ENCODE measurements at places on chromosomes 2 and 18.

GRCh38 chr2:172510088-172510487, 45.8 kb upstream of the PDK1 start:
- DNase-seq: no peak

DNA sequence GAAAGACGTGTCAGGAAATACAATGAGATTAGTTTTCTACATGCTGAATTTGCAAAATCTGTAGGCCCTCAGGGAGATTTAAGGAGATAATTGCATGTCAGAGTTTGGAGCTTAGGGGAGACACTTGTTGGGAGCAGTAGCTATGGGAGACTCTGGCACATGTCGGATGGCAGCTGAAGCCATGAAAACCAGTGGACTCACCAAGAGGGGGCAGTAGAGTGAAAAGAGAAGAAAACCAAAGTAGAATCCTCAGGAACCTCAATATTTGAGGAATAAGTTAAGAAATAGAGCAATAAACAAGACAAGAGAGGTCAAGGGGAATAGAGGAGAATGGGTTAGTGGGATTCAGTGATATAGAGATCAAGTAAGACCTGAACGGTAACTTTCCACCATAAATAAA, 24.8 kb downstream of the RUFY4 start:
- DNase-seq: no peak

GRCh38 chr2:139079311-139079710, 299.1 kb upstream of the NXPH2 start:
- DNase-seq: no peak

GRCh38 chr2:105412584-105412983, 13.7 kb upstream of the FHL2 start:
- DNase-seq: no peak

DNA sequence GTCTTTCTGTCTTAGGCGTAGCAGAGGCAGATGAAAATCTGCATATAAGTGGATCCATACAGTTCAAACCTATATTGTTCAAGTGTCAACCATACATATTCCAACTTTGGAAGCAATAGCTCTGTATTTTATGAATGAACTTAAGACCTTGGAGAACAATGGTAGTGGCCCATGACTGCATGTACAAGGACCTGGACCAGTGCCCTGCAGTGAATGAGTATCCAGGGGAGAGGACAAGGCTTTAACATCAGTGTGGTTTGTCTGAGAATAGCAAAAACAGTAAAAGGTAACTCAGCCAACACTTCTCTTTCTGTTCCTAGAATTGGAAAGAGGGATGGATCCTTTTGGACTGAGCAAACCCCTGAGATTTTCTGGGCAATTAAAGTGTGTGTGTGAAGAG, 230.8 kb upstream of the LINC00305 start:
- DNase-seq: no peak

- peak; percentile 45 for DNase-seq
Measured at GRCh38 chr2:64052463-64053241, 33.4 kb upstream of the VPS54 start.

DNA sequence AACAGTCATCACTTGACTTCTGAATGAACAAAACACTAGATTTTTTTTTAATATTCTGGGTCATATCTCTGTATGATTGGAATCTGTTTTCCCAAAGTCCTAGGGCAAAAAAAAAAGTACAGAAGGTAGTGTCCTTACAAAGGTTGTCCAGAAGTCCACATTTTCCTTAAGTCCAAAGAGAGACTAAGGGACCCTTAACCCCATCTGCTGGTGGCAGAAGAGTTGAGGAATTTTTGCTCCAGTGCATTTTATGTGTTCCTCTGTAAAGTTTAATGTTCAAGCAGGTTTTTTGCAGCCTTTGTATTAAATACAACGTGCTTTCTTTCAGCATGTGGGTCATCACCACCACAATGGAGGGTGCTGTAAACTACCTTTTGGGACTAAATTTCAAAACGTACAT, 215.9 kb downstream of the SP3 start:
- DNase-seq: no peak

GRCh38 chr2:85429213-85429923, 10.9 kb downstream of the SH2D6 start:
- no peak for DNase-seq

DNA sequence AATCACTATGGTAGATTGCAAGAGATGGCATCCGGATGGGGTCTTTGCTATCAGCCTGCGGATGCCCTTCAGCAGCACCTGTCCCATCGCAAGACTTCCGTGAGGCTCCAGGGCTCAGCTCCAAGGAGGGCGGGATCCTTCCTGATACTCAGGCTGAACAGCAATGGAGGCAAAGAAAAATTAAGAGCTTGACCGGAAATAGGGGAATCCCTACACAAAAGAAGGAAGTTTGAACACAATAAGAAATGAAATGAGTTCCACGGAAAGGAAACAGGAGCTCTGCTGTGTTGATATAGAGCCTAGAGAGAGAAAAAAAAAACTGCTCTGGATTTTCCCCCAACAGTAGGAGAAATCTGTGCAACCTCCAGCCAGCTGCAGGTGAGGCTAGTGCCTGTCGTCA, 91.9 kb downstream of the ARL4C start:
- no peak for DNase-seq

GRCh38 chr2:231761735-231762134, 19.3 kb downstream of the PDE6D start:
- no peak for DNase-seq

DNA sequence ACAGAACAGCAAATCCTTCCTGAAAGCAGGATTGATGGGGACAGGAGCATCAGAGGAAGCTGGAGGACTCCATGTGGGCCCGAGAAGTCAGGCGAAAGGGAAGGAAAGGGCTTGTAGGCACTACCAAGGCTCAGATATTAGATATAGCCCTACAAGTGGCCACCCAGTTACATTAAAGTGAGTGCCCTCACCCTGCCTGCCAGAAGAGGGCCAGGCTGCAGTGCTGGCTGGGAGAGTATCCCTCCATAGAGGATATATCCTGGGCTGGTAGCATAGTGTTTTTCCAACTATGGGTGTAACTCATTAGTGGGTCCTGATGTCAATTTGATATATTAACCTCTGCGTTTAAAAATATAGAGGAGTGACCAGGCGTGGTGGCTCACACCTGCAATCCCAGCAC, 285.2 kb downstream of the MYCN start:
- no peak for DNase-seq

GRCh38 chr18:50924372-50924771, 43.5 kb upstream of the ELAC1 start:
- DNase-seq: no peak

- DNase-seq: no peak
Measured at GRCh38 chr2:36655453-36655852, 41.1 kb upstream of the VIT start.

GRCh38 chr18:45571714-45572113, 43.6 kb upstream of the SLC14A2 start:
- no peak for DNase-seq

GRCh38 chr2:114610677-114611076, 168.2 kb downstream of the DPP10 start:
- DNase-seq: no peak

- DNase-seq: no peak
Measured at GRCh38 chr2:177397481-177398289, 5.1 kb downstream of the AGPS start.

GRCh38 chr2:6401301-6401700, 464.4 kb downstream of the CMPK2 start:
- DNase-seq: no peak

DNA sequence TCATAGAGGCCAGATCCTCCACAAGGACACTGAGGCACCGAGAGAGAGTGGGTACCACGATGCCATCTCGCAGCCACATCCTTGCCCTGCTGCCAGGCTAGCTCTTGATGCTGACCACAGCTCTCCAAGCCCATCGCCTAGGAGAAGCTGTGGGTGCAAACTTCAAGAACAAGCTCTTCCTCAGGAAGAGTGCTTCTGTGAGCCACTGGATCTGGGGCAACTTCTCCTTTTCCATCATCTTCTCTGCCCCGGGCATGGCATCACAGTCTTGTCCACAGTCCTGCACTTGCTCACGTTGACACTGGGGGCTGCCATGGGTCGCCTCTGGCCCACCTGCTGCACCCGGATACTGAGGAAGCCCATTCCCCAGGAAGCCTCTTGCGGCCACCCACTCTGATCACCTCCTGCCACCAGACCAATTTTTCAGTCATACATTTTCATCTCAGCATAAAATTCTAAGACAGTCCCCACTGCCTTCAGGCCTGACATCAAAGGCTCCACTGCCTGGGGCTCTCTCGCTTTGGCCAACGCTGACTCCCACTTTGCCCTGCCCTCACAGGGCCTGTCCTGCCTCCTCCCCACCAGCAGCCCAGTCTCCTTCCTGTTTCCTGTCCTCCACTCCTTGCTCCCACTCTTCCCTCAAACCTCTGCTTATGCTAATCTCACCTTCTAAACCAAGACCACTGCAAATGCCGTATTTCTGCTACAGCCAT, 243.9 kb downstream of the AFF3 start:
- DNase-seq: no peak

GRCh38 chr2:182207049-182207746, 219.6 kb downstream of the PDE1A start:
- DNase-seq: no peak

DNA sequence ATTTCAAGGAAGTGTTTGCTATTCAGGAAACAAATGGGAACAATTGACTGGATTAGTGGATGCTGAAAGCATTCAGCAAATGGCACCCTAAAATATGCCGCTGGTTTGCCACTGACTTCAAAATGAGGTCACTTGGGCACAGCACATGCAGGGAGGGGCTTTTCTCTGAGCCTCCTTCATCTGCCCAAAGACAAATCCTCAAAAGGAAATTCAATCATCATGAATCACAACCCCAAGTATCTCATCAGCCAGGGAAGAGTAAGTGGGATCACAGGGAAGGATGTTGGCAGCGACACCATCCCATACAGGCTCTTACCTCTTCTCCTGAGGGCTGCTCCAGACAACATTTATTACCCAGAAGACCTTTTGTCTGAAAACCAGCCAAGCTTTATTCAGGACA, 14.4 kb upstream of the SP140L start:
- DNase-seq: no peak

GRCh38 chr2:206584323-206585116, 57.8 kb upstream of the FAM237A start:
- DNase-seq: no peak

GRCh38 chr2:132415915-132416722, 486 bp upstream of the GPR39 start:
- no peak for DNase-seq

DNA sequence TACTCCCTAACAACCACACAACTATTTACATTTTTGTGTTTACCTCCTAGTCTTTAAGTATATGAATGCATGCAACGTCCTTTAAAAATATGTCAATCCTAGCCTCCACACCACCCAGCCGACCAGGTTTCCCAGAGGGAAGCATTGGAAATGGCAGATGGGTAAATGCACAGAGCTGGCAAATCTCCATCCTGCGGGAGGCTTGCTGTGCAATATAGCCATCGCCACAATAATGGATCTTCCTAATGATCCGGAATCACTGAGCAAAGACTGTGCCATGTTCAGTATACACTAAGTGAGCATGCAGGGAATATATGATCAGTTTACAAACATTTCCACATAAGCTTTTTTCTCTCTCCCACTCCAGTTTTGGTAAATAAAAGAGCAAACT, 131.8 kb downstream of the NEDD4L start:
- no peak for DNase-seq

DNA sequence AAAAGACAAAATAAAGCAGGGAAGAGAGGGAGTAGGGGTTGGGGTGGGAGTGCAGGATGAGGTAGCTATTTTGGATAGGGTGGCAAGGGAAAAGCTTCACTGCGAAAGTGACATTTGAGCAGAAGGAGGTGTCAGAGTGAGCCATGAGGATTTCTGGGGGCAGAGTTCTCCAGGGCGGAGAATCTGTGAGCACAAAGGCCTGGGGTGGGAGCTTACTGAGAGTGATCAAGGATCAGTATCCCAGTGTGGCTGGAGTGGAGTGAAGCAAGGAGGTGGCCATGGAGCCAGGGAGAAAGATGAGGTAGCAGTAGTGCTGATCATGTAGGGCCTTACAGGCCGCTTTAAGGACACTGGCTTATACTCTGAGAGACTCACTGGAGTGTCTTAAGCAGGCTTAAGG, 210.9 kb upstream of the FOSL2 start:
- no peak for DNase-seq

GRCh38 chr2:128324008-128324896, 5.6 kb upstream of the HS6ST1 start:
- no peak for DNase-seq

DNA sequence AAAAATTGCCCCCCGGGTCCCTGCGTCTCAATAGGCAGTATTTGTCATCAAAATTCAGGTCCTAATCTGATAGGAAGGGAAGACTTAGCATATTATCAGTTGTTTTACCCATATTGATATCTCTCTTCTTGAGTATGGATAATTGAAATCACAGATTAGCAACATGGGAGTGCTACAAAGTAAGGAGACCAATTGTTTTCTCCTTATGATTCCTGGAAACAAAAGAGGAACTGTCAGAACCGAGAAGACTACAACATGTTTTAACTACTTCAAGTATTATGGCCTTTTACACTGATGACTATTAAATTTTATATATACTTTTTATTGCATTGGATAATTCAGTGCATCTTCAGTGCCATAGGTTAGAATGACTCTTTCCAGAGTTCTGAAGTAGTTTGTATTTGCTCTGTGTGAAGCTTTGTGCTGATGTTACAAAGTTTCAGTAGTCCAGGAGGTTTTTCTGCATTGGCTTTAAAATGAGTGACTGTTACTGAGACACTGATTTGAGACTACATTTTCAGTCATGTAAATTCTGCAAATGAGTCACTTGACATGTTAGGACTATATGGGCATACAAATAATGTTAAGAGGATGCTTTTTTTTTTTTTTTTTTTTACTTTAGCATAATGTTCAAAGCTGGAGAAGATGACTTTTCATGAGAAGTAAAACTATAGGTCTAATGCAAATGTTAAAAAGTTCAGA, 19.7 kb upstream of the TLK1 start:
- DNase-seq: no peak

DNA sequence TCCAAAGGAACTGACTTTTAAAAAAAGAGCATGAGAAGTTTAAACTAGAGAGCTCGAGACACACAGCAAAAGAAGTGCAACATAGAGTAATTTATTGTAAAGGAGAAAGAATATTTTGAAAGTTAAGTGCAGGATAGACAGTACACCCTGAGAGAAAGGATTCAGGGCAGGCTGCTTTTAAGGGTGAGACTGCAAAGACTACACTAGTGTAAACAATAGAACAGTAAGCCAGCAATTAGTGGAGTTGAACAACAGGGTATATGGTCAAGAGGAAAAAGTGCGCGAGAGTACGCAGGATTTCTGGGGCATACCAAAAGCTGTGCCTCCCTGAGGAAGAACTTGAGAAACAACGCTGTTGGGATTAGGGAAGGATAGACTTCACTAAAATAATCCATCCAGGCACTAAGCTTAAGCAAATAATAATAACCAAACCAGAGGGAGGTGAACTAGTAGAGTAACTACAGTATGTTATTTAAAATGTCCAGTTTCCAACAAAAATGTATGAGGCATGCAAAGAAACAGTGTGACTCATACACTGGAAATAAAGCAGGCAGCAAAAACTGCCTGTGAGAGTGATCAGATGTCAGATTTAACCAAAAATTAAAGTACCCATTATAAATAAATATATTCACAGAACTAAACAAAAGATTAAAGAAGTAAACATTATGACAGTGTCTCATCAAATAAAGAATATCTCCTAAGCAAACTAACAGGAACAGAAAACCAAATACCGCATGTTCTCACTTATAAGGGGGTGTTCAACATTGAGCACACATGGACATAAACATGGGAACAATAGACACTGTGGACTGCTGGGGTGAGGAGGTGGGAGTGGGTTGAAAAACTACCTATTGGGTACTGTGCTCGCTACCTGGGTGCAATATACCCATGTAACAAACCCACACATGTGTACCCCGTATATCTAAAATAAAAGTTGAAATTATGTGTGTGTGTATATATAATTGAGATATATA, 40.5 kb upstream of the EMILIN2 start:
- DNase-seq: no peak
